Fibroblast of pulmonary artery (primary cell): ENCODE measurements at places on chromosomes 7 and 10.

- DNase-seq: no peak
Measured at GRCh38 chr7:20216406-20217036, 663 bp downstream of the MACC1 start.

DNA sequence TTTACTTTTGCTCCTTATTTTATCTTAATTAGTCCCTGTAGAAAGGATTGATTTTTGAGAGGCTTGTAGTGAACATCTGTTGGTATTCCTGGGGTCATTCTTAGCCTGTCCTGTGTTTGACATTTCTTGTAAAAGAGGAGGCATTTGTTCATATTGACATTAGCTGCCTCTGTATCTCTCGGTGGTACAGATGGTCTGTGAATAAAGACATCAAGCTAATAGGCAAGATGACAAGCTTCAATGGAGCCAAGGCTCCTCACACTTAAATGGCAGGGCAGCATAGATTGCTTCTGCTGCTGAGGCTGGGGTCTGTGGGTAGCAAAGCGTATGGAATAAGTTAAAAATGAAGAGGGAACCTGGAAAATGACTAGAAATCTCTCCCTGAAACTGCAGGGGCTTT is 687.6 kb downstream of the LRMDA start:
- no peak for DNase-seq

DNA sequence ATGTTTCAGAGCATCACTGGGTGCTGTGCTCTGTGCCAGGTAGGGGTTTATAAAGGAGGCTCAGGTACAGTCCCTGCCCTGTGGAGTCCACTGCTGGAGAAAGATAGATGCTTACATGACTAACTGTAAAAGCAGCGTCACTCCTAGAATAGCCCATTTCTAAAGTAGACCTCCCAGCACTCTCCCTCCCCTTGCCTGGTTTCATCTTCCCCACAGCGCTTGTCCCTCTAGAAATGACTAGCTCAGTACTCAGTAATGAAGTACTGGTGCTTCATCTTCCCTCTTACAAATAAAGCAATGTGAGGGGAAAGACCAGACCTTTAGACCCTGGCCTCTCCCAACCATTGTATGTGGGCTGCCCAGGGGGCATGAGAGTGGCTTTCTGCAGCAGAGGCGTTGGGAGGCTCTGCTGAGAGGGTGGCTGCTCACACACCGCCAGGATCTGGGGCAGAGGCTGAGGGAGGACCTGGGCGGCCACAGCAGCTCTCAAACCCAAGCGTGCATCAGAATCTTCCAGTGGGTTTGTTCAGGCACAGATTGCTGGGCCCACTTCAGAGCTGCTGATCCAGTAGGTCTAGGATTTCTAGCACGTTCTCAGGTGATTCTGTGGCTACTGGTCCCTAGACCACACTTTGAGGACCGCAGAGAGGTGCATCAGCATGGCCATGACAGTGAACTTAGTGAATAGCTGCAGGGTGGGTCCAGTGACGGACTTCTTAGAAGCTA is 110.3 kb upstream of the ANLN start:
- DNase-seq: no peak

DNA sequence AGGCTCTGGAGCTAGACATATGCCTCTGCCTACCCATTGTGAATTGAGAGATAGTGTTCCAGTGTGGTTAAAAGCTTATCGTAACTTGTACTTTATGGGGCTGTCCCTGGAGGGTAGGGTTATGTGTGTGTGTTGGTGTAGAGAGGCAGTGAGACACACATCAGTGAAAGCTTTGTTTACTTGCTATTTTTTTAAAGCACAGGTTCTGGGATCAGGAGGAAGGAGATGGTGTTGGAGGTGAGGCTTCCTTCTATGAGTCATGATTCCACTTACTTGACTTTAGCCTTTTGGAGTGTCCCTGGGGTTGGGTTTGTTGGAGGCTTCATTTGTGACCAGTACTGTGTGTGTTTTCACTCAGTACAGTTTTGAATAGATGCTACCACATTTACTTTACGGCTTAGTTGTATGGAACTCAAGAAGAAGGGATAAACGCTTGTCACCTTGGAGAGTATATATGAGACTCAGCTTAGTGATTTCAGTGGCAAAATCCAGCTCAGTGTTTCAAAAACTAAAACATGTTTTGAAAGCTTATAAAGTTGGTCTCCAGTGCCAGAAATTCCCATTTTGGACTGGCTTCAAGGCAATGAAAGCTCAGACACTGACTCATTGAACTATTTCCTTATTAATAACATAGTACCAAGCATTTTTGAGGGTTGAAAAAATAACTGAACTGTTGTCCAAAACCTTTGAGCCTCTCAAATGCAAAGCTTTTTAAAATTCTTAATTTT is 106.2 kb downstream of the PLXDC2 start:
- peak; percentile 82 for DNase-seq

DNA sequence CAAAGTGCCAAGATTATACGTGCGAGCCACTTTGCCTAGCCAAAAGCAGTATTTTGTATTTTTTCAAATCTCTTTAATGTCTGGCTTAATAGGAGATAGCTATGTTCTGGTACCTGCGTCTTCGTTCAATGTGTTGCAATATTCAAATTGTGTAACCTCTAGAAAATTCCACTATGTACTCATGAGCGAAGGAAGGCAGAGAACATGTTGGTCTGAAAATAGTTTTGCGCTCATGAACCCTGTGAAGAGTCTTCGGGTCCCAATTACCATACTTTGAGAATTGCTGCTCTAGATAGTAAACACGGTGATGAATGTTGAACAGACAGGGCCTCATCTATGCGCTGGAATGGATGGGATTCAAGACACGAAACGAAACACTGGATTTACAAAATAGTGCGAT is 2.7 kb upstream of the SUV39H2 start:
- no peak for DNase-seq

DNA sequence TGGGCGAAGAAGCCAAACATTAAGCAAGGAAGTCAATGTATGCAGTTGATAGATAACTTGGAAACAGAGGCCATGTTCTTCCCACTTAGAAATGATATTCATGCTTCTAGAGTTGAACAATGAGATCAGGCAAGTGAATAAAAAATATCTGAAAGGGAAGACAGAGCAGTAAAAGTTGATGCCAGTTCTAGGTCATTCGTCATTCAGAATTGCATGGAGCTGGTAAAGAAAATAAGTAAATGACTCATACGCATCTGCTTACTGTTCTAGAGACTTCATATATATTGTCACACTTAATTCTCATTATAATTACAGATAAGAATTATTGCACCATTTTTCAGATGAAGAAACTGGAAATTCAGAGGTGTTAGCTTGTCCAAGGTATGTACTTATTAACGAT is 158.9 kb upstream of the FERD3L start:
- no peak for DNase-seq

DNA sequence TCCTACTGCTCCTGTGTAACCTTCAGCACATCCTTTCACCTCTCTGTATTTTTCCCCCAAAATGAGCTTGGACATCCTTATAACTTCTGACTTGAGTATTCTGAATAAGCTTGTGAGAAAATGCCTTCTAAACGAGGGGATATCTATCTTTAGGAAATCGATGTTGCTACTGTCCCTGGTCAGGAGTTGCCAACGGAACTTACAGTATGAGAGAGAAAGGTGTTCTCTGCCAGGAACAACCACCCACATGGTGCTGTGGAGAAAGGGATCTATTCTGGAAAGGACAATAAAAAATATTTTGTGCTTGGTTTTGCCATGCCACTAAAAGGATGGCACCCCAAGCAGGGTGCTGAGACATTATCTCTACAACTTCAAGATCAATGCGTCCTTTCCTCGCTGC is 186.6 kb upstream of the AOAH start:
- no peak for DNase-seq

DNA sequence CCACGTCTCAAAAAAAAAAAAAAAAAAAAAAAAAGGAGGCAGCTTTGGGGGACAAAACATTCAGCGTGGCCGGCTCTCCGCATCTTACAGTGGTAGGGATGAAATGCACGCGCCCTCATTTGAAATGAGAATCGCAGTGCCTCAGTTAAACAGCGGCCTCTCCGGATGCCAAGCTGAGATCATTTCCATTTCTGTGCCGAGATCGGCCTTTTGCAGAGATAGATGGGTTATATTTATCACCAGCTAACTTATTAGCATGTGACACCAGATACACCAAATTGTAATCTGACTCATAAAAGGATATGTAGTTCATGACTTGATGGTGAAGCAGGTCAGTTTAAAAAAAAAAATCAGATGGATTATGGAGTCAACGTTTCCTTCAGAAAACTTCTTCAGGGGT is 138.7 kb downstream of the CUX1 start:
- no peak for DNase-seq

- no peak for DNase-seq
Measured at GRCh38 chr10:78867555-78867939, 201.2 kb upstream of the ZMIZ1 start.

GRCh38 chr7:73423519-73424488 is 9.8 kb upstream of the FZD9 start:
- no peak for DNase-seq

DNA sequence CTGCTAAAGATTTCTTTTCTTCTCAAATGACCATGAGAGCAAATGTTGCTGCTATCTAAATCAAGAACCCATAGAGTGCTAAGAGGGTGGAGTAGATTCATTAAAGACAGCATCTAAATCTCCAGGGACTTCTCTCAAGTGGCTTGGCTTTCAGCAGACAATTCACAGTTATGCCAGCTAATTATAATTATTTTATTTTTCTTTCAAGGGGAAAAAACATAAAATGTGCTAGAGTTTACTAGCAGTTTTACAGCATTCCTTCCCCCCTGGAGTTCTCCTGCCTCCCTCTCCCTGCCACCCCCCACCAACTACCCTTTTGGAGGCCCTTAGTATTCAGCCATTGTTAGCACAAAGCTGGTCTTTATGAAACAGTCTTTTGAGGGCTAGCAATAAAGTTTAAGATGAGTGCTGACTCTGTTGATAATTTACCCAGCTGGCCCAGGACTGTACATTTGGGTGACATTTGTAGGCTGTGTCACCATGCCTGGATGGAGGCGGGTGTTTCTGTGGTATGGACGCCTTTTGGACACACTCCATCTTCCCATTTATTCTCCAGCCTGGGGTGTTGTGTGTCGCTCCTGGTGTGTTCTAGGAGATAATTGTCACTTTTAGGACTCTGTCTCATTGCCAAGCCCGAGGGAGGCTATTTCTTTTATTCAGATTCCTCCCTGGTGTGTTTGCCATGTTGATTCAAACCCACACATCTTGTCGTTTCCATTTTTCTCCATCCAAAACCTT is 160.2 kb downstream of the CREB5 start:
- DNase-seq: no peak

DNA sequence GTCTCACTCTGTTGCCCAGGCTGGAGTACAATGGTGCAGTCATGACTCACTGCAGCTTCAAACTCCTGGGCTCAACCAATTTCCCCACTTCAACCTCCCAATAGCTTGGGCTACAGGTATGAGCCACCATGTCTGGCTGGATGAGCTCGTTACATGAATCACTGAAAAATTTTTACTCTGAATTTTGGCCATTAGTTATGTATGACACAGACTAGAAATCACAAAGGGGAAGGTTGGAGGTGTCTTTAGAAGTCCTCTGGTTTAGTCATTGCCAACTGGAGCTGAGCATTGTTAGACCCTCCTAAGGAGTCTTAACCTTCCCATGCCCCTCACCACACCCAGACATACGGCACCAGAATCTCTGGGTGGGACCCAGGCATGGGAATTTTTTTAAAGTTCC is 34.7 kb downstream of the SVIL start:
- no peak for DNase-seq

DNA sequence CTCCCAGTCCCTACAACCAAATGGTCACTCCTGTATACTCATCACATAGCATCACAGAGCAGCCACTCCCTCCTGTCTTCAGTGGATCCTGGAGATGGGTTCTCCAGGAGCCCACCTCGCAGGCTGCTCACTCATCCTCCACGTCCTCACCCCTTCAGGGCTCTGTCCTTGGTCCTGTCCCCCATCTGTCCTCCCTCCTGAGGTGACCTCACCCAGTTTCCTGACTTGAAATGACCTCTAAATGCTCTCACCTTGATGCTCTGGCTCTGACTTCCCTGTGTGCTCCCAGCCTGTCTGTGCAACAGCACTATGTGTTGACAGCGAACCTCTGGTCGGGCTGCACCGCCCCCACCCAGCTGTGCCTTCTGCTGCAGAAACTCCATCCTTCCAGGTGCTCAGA is 2.1 kb upstream of the PPP2R2D start:
- DNase-seq: no peak

DNA sequence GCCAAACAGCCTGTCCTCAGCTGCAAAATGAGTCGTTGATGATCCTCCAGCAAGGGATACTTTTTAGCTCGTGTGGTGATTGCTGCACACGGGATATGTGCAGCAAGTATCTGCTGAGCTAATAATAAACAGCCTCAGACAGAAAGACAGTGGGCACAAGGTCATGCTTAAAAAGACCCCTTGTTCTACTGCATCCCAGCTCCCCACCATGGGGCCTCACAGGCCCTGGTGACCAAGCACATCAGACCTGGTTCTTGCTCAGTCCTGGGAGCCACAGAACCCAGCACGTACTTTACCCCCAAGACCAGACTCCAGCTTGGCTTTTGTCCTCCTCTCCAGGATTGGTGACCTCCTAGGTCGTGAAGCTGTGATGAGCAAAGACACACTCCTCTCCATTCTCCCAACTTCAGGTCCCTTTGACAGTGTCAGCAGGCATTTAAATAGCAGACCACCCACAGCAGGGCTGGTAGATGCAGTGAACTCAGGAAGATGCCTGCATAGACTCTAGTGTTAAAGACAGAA is 50.5 kb downstream of the EGFR start:
- DNase-seq: no peak

GRCh38 chr7:1087952-1088920 is at the start of gene GPER1:
Gene GPER1 (plus strand): TSS chr7:1088113. CDS start chr7:1091729, 3,616 bp downstream.
- DNase-seq: peak; percentile 56
